ENCODE measurements at places on chromosomes 11 and 22. TPM values are rescaled to one million over a fixed set of nuclear protein-coding genes. Genes with fewer than 3 reads are reported as not detected.

Gene LRP5
- 7.6 TPM for total RNA-seq

- DNase-seq = peak; percentile 41
- peak overlapping the region; percentile 88 for H3K27ac ChIP-seq
- H3K27me3 ChIP-seq = no peaks in the 10 kb centered on the region
- H3K4me1 ChIP-seq = peaks cover 45% of the 10 kb centered on the region
- H3K36me3 ChIP-seq = no peaks in the 10 kb centered on the region
Observed at GRCh38 chr11:68840661-68841653, 759 bp downstream of the CPT1A start.

Gene ANGPTL5
- total RNA-seq = not detected

Gene CHST1
- 0.24 TPM for total RNA-seq

Gene FADS2
- 60.8 TPM for total RNA-seq

- no peaks in the 10 kb centered on the region for H3K27me3 ChIP-seq
- H3K27ac ChIP-seq = no peak overlapping the region
- DNase-seq = no peak
- no peak overlapping the region for H3K4me3 ChIP-seq
- peaks cover 13% of the 10 kb centered on the region for H3K4me1 ChIP-seq
Observed at GRCh38 chr22:46078241-46079092, 71.9 kb upstream of the PPARA start.

- DNase-seq = no peak
- peaks cover 20% of the 10 kb centered on the region for H3K27me3 ChIP-seq
- H3K36me3 ChIP-seq = no peaks in the 10 kb centered on the region
- H3K27ac ChIP-seq = no peak overlapping the region
- H3K4me3 ChIP-seq = peak overlapping the region; percentile 45
Observed at GRCh38 chr11:69443968-69444364, 37.5 kb upstream of the LINC01488 start.

Gene MMP12
- not detected for total RNA-seq

DNA sequence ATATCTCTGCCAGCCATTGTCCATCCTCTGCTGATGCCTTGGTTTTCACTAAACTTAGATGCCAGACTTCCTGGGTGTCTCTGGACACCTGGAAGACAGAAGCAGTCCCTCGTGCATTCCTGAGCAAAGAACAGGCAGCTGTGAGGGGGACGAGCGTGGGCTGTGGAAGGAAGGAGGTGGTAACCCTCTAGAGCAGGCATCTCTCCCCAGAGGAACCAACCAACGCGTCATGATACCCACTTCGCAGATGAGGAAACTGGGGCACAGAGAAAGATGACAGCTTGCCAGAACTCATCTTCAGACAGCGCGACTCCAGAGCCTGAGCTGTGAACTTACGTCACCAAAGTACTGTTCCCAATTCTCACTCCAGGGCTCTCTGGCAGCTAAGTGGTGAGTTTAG, 123.4 kb downstream of the OPCML start:
- H3K36me3 ChIP-seq = no peaks in the 10 kb centered on the region
- no peaks in the 10 kb centered on the region for H3K4me1 ChIP-seq
- no peak overlapping the region for H3K4me3 ChIP-seq
- DNase-seq = no peak
- no peak overlapping the region for H3K27ac ChIP-seq
- H3K27me3 ChIP-seq = no peaks in the 10 kb centered on the region

GRCh38 chr11:460331-461199, 10.5 kb downstream of the PTDSS2 start:
- peaks cover 23% of the 10 kb centered on the region for H3K4me1 ChIP-seq
- no peak overlapping the region for H3K4me3 ChIP-seq
- H3K27me3 ChIP-seq = no peaks in the 10 kb centered on the region
- H3K27ac ChIP-seq = no peak overlapping the region
- no peak for DNase-seq

Measured in activated CD4-positive, alpha-beta memory T cell treated with anti-CD3 and anti-CD28 coated beads for 36 hours (primary cell).